ENCODE measurements at places on chromosomes 12 and 14. TPM values are rescaled to one million over a fixed set of nuclear protein-coding genes. Genes with fewer than 3 reads are reported as not detected.

GRCh38 chr12:12635651-12636050 lies 24.0 kb downstream of the CREBL2 start:
- no peak for DNase-seq

The SLC24A4 gene
- not detected for total RNA-seq

The NUAK1 gene
- 96.1 TPM for total RNA-seq

The CCDC175 gene
- not detected for total RNA-seq

DNA sequence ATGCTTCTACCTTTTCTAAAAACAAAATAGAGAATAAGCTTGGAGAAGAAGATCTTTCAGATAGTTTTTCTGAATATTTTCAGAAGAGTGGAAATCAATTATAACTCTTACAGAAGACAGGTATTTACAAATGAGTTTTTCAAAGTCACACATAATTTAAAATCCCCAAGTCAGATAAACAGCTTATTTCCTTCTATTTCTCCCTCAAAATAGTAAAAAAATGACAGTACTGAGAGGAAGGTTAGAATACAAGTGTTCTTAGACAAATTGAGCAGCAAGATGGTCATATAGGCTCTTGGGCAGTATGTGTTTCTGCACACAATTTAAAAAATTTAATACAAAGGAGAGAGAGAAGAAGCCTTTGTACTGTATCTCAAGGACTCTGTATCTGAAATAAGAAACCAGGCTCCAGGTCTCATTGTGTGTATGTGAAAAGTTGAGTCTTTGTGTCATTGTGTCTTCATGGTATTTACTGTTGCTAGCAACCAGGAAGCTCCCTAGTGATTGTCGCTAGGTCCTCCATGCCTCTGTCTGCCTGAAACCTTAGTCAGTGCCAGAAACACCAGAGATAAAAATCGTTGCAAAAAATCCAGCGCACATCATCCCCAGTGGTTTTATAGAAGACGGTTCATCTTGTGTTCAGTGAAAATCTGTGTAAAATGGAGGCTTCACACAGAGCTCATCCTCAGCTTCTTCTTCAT lies 12.9 kb upstream of the TUBA1A start:
- DNase-seq = peak; percentile 87

DNA sequence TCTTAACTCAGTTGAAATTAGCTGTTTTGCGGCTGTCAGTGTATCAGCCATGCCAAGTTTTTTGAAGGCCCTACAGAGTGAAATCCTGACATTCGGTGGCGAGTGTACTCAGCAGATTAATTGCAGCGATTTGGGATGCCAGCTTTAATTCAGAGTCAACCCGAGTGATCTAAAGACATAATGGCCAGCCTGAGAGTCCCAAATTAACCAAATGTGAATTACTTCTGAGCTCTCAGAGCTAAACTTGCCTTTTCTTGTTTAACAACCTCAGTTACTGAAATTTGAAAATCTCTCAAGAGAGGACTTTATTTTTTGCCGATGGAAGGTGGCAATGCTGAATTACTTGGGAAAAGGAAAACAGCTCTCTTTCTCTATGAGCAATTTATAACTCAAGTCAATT lies 148.5 kb downstream of the GLT1D1 start:
- no peak for DNase-seq

- DNase-seq = peak; percentile 37
Observed at GRCh38 chr12:25433024-25433423, 120.1 kb downstream of the LMNTD1 start.

The SYCP3 gene
- not detected for total RNA-seq

- DNase-seq = peak; percentile 25
Observed at GRCh38 chr12:53173085-53173715, 7.3 kb upstream of the ZNF740 start.

DNA sequence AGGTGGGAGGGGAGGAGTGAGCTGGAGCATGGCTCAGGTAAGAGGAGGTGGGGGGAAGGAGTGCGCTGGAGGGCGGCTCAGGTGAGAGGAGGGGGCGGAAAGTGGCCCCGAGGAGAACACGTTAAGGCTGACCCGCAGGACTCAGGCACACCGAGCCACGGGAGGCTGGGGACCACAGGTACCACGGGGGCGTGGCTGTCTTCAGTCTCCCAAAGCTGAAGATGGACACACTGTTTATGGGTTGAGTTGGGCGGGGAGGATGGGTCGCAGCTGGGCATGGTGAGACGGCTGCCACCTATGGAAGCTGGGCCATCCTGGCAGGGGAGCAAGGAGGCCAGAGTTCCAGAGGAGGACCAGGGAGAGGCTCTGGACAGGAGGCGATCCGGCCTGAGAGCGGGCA lies 23.5 kb downstream of the UBR7 start:
- no peak for DNase-seq

DNA sequence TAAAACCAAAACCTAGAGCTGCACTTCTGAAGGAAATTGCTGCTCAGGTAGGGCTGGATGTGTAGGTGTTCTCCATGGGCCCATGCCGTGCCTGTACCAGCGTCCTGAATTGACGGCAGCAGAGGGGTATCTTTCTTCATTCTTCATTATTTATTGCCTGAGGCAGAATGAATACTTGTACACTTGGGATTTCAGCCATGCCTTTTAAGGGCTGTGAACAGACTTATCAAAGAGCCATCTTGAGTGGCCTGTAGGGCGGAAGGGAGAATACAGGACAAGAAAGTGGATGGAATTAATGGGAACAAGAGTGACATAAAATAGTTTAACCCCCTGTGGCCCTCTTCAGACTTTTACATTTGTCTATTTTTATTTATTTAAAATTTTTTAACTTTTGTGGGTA lies 61.4 kb downstream of the RASSF3 start:
- DNase-seq = no peak

GRCh38 chr12:20119596-20120402 lies 248.5 kb upstream of the PDE3A start:
- peak; percentile 14 for DNase-seq

The ADAMTS20 gene
- total RNA-seq = 0.66 TPM

The CARMIL3 gene
- total RNA-seq = 0.34 TPM

DNA sequence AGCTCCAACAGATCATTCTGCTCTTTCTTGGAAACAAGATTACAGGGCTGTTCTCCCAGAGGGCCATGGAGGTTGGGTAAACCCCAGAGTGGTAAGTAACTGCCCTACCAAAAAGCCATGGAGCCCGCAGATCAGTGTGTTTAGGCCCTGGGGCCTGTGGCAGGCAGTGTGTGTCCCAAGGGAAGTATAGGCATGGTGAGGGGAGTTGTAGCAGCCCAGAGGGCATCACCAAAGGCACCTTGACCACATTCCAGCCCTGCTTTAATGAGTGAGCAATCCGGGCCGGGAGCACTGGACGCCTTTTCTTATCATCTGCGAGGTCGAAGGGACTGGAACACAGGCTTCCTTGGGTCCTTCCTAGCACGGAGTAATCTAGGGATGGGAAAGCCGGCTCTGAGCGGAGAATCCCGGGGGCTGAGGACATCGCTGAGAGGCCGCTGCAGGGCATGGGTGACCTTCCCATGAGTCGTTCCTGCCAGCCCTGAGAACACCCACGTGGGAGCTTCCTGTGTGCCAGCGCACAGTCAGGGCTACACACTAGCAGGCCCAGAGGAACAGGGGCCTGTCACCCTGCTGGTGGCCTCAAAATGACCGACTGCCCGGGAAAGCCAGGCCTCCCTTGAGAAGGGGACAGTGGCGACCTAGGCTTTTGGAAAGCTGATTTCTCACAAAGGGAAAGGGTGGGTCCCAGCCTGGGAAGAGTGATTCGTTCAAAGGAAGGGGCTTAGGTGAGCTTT lies 91.3 kb downstream of the NINJ2 start:
- DNase-seq = no peak

- DNase-seq = peak; percentile 38
Observed at GRCh38 chr12:108750526-108750925, 19.2 kb upstream of the CORO1C start.

GRCh38 chr14:78851189-78851588 lies 681.0 kb downstream of the NRXN3 start:
- no peak for DNase-seq
